ENCODE measurements at places on chromosomes 2 and 18.

DNA sequence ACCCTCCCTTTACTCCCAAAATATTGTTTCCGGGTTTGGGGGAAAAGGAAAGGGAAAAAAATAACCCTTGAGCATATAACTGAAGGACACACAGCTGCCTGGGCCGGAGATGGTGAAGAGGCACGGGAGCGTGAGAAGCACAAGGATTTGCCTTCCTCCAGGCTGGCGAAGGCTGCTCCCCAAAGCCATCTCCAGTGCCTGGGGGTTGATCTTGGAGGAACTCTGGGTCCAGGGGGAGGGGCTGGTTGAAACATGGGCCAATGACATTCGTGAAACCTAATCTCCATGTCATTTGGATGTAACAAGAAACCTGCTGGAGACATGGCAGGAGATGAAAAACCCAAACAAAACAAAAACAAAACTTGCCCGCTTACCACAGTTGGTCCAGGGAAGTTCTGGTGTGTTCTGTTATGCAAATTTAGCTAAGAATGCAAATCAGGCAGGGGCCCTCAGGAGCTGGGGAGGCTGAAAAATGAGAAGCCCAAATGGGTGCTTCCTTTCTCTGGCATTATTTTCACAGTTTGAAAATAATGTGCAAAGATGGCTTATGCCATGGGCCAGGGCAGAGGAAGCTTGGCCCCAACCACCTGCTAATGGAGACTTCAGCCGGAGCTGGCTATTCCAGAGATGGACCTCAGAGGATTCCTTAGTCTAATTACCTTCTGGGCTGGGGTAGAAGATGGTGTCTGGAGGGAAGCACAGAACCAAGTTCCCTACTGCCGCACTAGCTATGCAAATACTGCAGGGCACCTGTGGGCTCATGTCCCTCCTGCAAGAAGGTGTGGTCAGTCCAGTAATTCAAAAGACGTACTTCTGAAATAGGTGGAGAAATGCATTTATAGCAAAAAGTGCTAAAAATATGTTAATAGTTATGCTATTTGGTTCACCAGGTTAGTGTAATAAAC is 180.9 kb downstream of the BCL2 start:
- DNase-seq: no peak

- no peak for DNase-seq
Measured at GRCh38 chr2:239211396-239212094, 189.3 kb downstream of the HDAC4 start.

DNA sequence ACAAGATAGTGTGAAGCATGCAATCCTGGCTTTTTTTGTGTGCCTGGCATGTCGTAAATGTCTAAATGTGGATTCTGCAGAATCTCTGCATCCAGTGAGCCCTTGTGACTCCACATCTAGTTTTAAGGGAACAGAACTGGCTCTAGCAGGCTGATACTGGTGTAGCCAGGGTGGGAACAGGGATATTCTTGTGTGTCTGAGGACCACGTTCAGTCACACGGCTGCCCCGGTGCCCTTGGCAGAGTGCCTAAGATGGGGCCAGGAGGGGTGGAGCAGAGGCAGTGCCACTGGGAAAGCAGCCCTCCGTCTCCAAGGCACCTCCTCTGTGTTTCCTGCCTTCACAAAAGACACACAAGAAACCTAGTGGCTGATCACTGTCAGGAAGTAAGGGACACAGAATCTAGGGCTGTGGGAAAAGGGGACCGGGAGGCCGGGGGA is 91.5 kb upstream of the PARD3B start:
- peak; percentile 11 for DNase-seq

GRCh38 chr2:46335391-46336282 is 38.4 kb downstream of the EPAS1 start:
- DNase-seq: no peak

DNA sequence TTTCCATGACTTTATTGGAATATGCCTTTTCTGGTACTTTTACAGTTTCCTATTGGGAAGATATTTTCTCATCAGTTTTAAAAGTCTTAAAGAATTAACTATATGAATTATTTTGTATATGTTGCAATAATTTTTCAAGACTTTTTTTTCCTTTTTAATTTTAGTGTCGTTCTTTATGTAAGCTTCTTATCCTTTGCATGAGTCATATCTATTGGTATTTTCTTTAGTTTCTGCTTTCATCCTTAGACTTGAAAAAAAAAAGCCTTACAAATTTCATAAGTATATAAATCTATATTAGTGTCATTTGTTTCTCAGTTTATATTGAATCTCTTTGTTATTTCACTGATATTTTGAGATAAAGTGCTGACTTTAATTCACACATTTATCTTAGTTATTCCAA is 94.9 kb downstream of the DSEL start:
- DNase-seq: no peak

DNA sequence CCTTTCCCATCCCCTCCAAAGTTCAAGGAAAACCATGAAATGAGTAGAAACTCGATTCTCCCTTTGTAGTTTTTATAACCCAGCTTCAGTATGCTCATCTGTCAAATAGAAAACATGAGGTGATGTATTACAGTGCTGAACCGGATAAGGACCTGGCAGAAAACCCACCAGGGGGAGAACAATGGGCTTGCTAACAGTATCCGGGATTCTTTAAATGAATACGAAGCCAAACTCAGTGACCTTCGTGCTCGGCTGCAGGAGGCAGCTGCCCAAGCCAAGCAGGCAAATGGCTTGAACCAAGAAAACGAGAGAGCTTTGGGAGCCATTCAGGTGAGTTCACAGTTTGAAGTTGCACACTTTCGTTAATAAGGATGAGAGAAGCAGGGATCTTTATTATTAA is 113.6 kb upstream of the TTC39C start:
- DNase-seq: no peak

GRCh38 chr2:360124-360523 is 72.2 kb upstream of the ALKAL2 start:
- no peak for DNase-seq

GRCh38 chr2:152710713-152711112 is 6.5 kb downstream of the PRPF40A start:
- DNase-seq: no peak

DNA sequence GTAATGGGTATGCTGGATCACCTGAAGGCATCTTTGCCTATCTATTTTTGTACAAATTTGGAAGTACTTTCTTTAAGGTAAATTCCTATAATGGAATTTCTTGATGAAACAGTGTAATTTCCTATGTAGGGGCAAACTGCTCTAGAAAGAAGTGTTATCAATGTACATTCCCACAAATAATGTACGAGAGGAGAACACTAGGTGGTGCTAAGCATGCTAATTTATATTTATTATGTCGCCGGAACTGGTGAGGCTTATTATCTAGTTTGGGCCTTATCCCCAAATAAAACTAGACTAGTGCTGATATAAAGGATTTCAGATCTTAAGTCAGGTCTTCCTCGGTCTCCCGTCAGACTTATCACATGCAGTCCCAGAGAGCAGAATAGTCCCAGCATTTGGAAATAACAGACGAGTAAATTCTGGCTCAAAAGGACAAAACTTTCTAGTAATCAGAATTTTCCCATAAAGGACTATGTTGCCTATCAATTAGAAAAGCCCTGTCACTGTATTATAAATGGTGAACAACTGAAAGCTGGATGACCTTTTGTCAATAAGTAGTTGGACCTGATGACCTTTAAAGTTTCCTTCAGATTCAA is 86.9 kb upstream of the RBBP8 start:
- DNase-seq: peak; percentile 35

DNA sequence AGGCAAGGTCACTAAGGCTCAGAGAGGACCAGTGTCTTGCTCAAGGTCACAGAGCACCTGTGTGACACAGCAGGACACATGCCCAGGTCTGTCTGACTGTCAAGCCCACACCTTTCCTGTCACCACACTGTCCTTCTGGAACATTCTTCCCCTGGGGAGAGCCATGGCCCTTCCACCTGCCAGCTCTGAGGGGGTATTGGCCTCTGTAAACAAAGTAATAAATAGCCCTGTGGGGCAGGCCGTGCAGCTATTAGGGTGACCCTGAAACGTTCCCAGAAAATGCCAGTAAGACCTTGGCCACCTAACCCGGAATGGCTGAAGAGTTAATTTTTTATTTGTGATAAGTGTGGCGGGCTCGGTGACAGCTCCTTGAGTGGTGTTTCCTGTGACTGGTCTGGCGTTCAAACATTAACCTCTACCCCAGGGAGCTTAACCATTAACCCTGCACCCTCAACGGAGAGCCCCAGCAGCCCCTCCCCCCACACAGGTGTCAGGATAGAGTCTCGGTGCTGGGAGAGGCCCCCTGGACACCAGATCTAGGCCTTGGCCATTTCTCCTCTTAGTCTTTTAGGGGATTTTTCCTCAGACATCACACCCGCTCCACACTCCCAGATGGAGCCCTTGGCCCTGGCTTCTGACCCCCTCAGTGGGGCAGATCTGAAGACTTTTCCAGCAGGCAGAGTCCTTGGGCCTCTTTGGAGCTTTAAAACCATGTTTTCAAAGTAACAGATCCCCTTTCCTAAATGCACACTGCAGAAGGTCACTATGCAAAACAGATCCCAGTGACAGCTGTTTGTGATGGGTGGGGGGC is 36.6 kb downstream of the SCTR start:
- no peak for DNase-seq

- no peak for DNase-seq
Measured at GRCh38 chr2:202032846-202033316, 774 bp upstream of the FZD7 start.

- no peak for DNase-seq
Measured at GRCh38 chr2:238239543-238239862, 335 bp downstream of the HES6 start.

GRCh38 chr2:120886534-120887319 is 151.1 kb downstream of the GLI2 start:
- DNase-seq: peak; percentile 64

DNA sequence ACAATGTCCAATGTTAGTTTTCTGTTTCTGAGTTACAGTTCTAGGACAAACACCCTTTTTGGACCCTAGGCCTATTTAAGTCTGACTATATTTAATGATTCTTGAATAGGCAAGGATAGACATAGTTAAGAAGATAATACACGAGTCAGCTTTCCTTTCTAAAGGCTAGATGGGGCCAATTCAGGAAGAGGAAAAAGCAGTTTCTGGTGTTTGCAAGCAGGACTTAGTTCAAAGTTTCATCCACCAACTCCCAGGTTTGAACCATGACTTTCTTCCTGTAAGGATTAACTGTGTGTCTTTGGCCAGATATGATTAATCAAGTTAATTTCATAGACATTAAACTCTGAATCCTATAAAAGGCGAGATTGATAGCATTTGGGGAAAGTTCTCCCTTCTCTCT is 66.7 kb downstream of the USP40 start:
- DNase-seq: no peak

GRCh38 chr2:161075701-161076100 is 84.5 kb upstream of the TANK start:
- DNase-seq: no peak

DNA sequence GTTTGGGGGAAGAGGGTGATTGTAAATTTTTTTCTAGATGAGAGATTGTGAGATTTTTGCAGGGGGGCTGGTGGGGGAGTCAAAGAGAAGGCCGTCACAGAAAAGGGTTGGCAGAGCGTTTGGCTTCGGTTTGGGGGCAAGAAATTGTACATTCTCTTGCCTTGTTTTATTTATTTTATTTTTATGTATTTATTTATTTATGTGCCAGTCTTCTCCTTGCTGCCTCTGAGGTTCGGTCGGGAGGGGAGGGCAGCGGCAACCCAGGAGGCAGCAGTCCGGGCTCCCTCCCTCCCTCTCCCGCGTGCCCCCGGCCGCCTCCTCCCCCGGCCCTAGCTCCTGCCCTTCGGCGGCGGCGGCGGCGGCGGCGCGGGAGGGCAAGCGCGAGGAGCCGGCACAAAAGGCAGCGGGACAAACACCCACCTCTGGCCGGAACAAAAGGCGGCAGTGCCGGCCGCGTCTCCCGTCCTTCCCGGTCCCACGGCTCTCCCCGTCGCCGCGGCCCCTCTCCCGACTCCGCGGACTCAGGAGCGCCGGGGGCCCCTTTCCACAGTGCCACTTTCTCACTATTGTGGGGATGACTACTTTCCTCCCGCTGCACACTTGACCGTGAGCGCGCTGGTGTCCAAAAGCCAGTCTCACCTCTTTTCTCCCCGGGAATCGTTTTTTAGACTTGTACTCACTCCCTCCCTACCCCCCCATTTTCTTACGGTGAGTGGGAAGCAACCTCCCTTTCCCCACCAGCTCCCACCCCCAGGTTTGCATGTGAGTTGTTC is 1.2 kb downstream of the BCL11A start:
- peak; percentile 54 for DNase-seq

- DNase-seq: no peak
Measured at GRCh38 chr18:77392321-77392720, 142.7 kb downstream of the GALR1 start.

GRCh38 chr2:218168016-218168415 is 1.3 kb upstream of the CXCR1 start:
- DNase-seq: no peak

GRCh38 chr2:161165811-161166210 is 5.6 kb downstream of the TANK start:
- DNase-seq: no peak

- no peak for DNase-seq
Measured at GRCh38 chr2:186573531-186573930, 16.3 kb upstream of the ITGAV start.

GRCh38 chr2:194135463-194135862 is 1521.6 kb upstream of the SLC39A10 start:
- DNase-seq: no peak

GRCh38 chr18:2114289-2114688 is 457.0 kb downstream of the METTL4 start:
- no peak for DNase-seq

GRCh38 chr2:158569284-158569683 is 112.5 kb downstream of the PKP4 start:
- DNase-seq: no peak

DNA sequence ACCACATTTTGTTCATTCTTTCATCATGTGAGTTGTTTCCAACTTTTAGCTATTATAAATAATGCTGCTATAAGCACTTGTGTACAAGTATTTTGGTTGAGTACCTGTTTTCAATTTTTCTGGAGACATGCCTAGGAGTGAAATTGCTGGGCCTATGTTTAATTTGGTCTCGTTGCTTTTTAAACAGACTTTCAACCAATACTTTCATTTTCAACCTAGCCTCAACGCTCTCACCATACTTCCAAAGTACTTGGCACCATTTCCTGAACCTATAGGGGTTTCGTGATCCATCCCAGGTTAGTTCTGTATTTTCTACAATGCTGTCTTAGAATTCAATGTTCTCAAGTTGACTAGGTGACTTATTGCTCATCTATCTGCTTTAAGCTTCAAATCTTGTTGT is 126.1 kb downstream of the SRBD1 start:
- DNase-seq: no peak

DNA sequence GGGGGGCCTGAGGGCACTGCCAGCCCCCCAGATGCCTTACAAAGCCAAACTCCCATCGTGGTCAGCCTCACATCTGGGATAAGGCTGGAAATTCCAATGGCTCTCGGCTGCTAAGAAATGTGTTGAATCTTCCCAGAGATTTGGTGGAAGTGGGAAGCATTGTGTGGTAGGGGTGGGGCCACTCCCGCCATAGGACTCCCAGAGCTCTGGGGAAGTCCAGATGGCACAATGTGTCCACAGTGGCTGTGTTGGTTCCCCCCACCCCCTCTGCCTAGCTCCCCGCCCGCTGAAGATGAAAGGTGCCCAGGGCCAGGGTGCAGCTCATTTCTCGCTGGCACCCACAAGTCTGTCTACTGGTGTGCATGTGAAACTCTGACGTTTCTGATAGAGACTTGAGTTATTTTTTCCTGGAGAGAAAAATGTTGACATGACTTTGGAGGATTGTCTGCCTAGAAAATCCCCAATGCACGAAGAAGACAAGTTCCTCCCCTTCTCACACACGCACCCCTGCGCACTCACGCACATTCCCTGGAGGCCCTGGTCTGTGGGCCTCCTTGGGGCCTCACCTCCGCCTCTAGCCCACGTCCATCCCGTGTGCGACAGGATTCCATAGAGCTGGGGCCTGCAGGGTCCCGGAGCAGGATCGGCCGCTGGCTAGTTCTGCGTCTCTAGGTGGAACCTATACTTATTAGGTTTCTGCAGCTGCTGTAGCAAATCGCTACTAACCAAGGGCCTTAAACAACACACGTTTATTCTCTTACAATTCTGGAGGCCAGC is 199.1 kb downstream of the ZFP36L2 start:
- DNase-seq: no peak

Data from SK-N-SH (cell line).